ENCODE measurements at places on chromosomes 7 and 10.

DNA sequence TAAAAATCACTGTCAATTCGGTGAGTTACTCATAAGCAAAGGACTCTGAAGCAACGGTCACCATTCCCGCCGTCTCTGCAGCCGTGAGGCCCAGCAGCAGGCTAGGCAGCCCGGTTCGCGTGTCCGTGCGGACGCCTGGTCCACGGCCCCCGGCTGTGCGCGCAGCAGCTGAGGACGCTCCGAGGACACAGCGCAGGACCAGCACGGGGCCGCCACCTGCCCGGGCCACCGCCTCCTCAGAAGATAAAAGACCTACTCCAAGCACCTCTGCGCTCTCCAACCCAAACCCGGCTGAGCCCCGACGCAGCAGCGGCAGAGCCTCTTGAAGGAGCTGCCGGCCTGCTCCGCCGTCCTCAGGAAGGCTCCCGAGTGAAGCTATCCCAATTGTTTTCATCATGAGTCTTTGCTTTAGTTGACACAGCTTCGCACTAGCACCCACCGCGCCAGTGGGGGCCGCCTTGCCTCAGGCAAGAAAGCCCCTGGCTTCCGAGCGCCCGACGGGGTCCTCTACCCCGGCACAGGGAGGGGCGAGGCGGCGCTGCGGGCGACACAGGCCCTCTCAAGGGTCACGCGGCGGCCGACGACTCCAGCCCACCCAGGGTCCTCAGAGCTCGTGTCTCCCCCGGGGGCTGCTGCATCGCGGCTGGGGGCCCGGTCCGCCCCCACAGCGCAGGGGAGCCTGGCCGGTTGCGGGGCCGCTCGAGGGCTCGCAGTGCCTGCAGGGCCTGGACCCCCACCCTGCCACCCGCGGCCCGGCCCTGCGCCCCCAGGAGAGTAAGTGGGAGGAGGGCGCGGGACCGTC, 16.9 kb upstream of the GPR146 start:
- no peak for DNase-seq

- DNase-seq, result no peak
Measured at GRCh38 chr7:107344799-107345198, 125.1 kb upstream of the GPR22 start.

DNA sequence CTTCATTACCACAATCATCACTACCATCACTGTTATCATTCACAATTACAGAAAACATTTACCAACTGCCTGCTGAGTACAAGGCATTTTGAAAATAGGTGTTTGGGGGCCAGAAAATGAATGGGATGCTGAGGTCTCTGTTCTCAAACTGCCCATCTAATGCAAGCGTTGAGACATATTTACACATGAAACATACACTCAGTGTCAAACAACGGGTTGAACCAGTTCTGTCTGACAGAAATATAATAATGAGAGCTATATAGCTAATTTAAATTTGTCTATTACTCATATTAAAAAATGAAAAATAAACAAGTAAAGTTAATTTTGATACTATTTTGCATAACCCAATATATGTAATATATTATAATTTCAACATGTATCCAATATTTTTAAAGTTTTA, 303.1 kb downstream of the KCNMA1 start:
- no peak for DNase-seq

- DNase-seq, result no peak
Measured at GRCh38 chr7:155017834-155018233, 14.9 kb upstream of the PAXIP1 start.

Data from nucleus accumbens (tissue), 56 donors.